ENCODE measurements at places on chromosomes 1 and 21.
A peak's percentile ranks its signal among the peaks of the same experiment; 100 is the strongest.

DNA sequence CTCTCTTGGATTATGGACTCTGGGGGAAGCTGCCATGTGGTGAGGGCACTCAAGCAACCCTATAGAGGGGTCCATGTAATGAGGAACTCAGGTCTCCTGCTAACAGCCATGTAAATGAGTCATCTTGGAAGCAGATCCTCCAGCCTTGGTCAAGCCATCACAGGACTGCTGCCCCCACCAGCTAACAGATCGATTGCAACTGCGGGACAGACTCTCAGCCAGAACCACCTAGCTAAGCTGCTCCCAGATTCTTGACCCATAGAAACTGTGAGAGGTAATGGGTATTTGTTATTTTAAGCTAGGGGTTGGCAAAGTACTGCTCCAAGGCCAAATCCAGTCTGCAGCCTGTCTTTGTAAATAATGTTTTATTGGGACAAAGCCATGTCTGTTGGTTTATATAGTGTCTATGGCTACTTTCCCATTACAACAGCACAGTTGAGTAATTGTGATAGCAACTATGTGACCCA lies 27.6 kb upstream of the MAP3K7CL start:
- no peak for DNase-seq

GRCh38 chr21:30072496-30072895 lies 94.1 kb downstream of the CLDN17 start:
- peak; percentile 64 for DNase-seq

- no peak for DNase-seq
These were observed 64.6 kb downstream of the TRIM11 start for GRCh38 chr1:228341814-228342626.

DNA sequence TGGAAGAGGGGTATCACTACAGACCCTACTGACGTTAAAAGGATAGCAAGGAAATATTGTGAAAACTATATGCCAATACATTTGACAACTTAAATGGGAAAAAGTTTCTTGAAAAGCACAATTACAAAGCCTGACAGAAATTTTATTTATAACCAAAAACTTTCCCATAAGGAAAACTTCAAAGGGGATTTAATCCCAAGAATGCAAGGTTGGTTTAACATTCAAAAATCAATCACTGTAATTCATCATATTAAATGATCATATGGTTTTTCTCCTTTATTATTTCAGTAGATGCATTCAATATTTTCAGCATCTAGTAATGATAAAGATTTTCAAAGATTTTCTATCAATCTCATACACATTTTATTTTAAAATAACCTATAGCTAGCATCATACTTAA lies 13.3 kb downstream of the LRRC8C start:
- DNase-seq = no peak

GRCh38 chr21:46205166-46205565 lies 20.9 kb upstream of the SPATC1L start:
- no peak for DNase-seq

GRCh38 chr1:171801487-171801891 lies 20.0 kb downstream of the METTL13 start:
- peak; percentile 73 for DNase-seq

- DNase-seq = no peak
These were observed 349.1 kb downstream of the SEC16B start for GRCh38 chr1:177620636-177621190.

- DNase-seq = no peak
These were observed 13.4 kb downstream of the ELOA start for GRCh38 chr1:23756676-23757075.

- DNase-seq = no peak
These were observed 4.7 kb upstream of the ZNF496 start for GRCh38 chr1:247336390-247336789.

DNA sequence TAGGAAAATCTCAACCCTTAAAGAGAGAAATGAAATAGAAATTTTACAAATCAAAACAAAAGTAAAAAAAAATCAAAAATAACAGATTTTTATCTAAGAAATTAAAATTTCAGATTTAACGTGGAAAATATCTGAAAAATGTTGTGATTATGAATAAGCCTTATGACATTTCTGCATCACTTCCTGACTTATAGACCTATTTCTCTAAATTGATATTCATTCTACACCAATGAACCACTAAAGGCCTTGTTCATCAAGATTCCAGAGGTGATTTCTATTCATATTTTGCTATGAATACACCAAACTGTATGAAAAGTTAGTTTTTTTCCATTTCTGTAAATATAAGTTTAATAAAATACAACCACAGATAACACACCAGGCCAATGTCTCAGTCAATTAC lies 261.5 kb downstream of the SMYD3 start:
- no peak for DNase-seq

DNA sequence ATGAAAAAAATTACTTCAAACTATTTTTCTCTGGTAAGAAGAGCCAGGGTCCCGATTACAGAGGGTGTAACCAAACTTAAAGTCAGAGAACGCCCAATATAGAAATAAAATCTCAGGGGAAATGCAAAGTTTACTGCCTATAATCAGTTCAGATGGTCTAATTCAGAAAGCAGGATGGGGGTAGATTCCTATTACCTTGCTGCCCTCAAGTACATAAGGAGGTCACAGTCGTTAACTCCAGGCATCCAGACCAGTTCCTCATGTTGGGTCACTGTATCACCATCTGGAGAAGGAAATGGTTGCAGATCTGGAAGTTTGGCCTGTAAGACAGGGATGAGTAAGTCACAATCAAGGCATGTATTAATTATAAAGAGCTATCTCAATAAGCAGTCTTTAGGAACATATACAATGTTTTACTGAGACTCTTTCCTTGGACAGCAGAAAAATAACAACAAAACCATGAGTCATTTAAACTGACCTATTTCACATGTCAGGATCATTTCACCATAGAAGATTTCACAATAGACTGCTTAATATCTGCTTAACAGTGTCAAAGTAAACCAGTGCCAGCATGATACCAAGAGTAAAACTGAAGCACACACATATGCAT lies 179.4 kb downstream of the SLC45A1 start:
- DNase-seq = no peak

DNA sequence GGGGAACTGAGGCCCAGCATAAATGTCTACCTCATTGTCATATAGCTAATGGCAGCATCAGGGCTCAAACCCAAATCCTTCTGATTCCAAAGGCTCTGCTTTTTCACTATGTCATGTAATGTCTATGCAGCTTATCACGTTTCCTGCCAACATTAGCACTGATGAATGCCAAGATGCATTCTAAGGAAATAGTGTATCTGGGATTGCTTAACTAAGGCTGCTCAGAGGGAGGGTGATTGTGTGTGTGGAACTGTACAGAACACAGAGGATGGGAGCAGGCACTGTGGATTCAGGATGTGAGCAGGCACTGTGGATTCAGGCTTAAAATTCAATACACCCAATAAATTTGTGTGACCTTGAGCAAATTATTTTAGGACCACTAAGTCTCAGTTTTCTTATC lies 456.4 kb upstream of the DEPDC1 start:
- DNase-seq = no peak

DNA sequence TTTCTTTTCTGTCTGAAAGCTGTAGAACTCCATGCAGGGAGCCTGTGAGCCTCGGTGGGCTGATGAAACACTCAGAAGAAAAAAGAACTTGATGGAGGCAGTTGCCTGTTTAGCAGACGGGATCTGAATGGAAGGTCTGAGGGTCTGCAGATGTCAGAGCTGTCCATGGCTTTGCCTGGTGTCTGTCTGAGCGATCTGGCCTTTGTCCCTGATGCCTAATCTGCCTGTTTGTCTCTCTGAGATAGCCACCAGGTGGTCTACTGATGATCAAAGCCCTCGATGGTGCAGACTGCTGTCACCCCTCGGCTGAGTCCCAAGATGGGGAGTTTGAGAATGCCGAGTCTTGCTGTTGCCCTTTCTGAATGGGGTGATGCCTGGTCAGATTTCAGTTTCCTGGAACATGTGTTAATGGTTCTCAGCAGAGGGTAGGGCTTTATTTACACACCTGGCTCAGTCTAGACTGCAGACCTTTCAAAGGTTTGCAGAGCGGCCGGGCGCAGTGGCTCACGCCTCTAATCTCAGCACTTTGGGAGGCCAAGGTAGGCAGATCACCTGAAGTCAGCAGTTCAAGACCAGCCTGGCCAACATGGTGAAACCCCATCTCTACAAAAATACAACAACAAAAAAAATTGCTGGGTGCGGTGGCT lies 90.4 kb downstream of the KIF26B start:
- DNase-seq = no peak

DNA sequence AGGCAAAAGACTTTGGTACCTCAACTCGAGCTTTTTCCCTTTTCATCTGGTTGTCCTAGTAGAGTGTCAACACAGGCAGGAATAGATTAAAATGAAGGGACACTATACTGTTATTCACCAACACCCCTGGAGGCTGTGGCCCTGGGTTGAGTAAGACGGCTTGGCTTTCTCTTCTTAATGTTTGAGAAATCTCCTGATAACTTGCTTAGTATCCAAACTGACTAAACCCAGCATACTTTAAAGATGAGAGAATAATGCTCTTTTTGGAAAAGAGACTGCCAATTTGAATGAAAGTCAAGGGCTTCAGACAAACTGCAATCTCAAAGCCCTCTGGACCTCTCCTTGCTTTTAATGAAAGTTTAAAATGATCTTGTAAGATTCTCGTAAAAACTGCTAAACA lies 2.6 kb upstream of the SLC30A1 start:
- no peak for DNase-seq

DNA sequence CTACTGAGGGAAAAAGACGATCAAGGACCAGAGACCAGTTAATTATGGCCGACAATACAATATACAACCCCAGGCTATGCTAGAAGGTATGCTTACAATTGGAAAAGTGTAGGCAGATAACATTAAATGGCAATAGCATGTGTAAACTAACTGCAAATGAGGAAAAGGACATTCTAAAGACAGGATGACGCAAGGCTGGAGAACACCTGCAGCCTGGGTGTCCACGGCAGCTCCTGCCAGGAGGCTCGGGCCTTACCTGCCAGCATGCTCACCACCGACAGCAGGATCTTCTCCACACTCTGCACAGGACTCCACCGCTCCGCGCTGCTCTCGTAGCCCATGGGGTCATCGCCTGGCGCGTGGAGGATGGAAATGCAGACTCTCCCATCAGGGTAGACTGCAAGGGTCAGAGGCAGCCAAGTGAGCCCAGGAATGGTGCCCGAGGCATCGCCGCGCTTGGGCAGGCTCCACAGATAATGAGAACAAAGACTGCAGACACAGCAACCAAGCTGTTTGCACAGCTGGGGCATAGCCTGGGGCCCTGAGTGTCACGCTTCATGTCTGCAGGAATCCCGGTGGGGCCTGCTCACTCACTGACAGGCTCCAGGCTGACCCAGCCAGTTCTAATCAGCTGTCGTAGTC lies 28.2 kb downstream of the UBE2G2 start:
- DNase-seq = no peak

DNA sequence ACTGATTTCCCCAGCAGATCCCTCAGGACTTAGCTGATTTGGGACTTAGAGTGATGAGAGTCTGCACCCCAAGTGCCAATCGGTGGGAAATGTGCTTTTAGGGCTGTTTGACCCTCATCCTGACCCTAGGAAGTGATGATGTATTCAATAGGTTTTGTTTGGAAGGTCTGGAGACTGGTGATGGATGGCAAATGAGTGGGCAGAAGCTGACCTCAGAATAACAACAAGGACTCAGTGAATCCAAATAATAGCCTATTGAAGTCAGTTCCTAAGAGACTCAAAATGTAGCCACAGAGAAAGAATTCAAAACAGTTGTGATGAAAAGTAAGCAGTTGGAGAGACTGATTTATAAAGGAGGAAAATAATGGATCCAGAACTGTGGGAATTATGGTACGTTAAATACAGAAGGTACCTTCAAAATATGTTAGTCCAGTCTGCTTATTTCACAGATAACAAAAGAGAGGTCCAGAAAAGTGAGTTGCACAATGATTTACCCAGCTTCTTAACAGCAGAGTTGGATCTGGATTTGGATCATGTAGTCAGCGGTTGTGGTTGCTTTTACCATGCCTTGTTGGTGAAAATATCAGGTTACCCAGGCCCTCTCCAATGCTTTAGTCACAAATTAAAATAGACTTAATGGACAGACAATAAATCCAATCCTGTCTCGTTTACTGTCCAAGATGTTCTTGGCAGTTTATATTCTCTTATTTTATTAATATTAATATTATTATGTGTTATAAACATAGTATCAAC lies 123.0 kb upstream of the PTBP2 start:
- no peak for DNase-seq

- peak; percentile 83 for DNase-seq
These were observed 46.7 kb upstream of the PCBP3 start for GRCh38 chr21:45596704-45597318.

GRCh38 chr1:160307118-160307791 lies 22.3 kb upstream of the PEX19 start:
- DNase-seq = peak; percentile 58

DNA sequence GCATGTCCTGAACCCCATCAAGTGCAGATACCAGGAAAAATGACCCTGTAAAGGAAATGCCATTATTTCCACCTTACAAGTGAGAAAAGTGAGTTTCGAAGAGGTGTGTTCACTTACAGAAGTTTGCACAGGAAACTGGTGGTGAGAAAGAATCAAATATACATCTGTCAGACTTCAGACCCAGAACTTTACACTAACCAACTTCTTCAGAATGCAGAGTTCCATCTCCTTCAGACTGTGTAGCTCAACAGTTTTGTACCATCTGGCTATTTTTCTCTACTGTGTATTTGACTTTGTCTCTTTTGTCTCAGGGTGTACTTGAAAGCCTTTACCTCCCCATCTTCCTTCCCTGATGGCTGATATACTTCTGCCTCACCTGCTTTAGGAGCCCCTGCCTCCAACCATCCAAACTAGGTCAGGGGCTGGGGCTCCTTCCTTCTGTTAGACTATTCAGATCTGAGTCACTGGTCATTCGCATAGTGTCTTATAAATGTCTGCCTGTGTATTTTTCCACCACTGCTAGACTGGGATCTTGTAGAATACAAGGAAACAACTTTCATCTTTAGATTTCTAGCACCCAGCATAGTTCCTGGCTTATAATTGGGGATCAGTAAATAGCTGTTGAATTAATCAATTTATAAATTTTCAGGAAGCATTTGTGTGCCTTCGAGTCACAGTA lies 247.9 kb downstream of the FGGY start:
- DNase-seq = no peak

DNA sequence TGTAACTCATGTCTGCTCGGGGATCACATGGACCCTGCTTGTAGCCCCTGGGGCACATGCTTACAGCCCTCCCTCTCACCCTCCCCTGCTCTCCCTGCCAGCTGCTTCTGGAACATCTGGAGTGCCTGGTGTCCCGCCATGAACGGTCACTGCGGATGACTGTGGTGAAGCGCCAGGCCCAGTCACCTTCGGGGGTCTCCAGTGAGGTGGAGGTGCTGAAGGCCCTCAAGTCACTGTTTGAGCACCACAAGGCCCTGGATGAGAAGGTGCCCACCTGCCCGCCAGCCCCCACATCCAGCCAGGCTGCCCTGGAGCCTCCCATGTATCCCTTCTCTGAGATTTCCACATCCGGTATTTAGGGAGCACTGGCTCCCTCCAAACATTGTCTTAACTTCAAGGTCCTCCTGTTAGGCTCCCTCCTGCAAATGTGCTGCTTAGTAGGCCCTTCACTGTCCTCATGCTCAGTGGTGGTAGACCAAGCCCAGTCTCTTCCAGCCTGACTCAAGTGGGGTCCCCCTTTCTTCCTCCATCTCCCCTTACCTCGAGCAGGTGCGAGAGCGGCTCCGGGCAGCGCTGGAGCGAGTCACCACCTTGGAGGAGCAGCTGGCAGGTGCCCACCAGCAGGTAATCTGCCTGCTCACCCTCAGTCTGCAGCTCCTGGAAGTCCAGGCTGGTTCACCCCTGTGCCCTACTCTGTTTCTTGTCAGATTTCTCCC lies 17.7 kb downstream of the PPFIA4 start:
- no peak for DNase-seq
